ENCODE measurements at places on chromosomes 13 and 19.

DNA sequence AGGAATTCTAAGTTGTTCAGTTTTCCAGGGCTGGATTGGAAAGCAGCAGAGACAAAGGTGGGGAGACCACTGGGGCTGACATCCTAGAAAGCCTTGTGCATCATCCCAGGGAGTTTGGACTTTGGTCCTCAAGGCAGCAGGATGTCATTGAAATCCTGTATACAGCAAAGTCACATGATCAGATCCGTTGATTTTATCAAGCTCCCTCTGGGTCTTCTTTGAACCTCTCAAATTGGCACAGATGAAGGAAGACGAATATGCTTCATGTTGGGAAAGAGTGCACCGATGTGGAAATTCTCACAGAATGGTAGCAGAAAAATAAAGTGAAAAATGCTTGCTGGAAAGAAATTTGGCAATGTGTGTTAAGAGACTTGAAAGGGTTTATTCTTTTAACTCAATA, 149.8 kb upstream of the TMTC4 start:
- no peak for DNase-seq

DNA sequence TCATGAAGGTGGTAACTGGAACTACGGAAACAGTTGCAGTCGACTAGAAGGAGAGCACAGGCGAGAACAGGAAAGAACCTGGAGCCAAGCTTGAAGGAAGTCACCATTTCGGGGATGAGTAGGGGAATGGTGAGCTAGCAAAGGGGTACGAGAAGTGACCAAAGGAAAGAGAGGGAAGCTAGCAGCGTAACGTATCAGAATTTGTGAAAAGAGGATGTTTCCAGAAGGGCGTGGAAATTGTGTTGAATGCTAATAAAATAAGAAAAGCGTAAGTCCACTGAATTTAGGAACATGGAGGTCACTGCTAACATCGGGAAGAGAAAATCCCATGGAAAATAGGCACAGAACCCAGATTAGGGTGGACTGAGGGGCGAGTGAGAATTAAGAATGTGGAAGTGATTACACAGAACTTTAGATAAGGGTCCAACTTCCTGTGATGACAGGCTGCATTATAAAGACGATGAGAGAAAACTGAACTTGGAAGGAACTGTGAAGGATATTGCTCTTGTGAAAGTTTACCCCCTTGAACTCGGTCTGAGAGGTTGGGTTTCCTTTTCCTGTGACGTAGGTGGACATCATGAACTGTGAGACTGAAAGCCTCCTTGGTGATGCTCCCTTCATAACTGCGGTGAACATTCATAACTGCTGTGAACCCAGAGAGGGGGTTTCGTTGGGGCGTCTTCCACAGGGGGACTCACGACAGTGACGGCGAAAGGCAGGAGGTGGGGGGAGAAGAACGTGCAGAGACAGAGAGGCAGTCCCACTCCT, 2.0 kb upstream of the FFAR2 start:
- DNase-seq: no peak

DNA sequence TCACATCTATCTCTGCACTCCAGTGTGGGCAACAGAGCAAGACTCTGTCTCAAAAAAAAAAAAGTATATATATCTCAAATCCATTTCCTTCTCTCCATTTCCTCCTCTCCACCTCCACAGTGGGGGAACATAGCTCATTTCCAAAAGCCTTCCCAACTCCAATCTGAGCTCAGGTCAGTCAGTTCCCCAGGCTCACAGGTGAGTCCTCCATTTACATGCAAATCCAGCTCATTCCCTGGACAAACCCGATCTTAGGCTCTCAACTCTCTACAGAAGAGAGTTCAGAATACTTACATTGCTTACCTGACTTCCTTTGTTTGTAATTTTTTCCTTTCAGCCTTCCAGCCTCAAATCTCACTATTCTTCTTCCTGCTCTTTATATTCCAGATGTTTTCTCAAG, 518.3 kb downstream of the GPC6 start:
- no peak for DNase-seq

GRCh38 chr13:44732503-44733098, 156.5 kb upstream of the TSC22D1 start:
- no peak for DNase-seq

GRCh38 chr13:85615031-85615430, 184.2 kb downstream of the SLITRK6 start:
- no peak for DNase-seq

All from Jurkat, Clone E6-1 (cell line).